KG1 (cell line): ENCODE measurements at places on chromosomes 3 and 15.

DNA sequence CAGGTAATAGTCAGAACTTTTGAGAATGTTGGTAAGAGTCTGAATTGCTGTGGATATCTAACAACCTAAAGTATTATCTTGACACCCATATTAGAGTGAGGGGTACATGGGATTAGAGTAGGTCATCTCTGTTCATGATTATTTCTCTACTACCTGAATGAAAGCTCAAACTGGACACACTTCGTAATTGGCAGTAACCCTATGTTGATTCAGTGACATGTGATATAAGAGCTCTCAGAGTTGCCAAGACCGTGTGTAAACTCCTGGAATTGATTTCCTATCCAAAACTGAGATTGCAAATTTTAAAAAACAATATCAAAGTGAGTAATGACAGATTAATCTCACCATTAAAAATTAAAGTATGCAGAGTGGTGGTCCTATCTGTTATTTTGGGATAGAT lies 214.8 kb upstream of the ARHGEF26 start:
- DNase-seq = no peak

GRCh38 chr3:127100459-127101410 lies 92.2 kb upstream of the PRR23E start:
- DNase-seq = no peak

- DNase-seq = no peak
Observed at GRCh38 chr3:142647856-142648255, 51.7 kb downstream of the PLS1 start.

- DNase-seq = no peak
Observed at GRCh38 chr15:100099976-100100375, 241.8 kb downstream of the ADAMTS17 start.

DNA sequence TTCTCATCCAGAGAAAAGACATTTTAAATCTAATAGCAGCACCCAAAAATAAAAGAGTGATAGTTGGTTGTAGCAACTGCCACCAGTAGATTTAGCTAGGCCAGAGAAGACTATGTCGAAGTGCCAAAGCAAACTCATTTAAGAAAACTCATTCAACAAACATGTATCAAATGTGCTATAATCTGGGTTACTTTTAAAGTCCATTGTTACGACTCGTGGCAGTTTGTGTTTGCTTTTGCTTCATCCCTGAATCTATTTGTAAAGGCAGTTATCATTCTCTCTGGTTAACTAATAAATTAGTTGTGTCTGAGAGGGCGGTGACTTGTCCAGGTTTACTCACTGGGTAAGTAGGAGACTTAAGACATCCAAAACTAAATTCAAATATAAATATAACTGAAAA lies 159.4 kb downstream of the ZIC4 start:
- DNase-seq = no peak

DNA sequence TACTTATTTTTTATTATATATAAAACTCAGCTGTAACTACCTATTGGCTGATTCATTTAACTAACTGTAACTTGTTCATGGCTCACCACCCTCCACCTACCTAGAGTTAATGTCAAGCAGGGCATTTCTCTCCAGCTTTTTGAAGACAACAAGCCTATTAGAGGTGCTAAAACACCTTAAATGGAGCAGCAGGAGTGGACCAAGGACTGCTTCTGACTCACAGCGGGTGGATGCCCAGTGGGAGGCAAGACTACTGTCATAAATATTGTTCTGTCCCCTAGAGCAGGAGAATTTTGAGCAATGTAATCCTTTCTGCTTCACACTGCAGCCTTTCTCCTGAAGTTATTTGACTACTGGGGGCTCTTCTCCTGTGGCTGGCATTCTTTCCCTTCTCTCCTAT lies 146.9 kb downstream of the CLSTN2 start:
- DNase-seq = no peak
